Nephron progenitor cell (in vitro differentiated cells): ENCODE measurements at places on chromosomes 7 and 10.
A peak's percentile ranks its signal among the peaks of the same experiment; 100 is the strongest.

GRCh38 chr7:156456503-156457115, 184.0 kb upstream of the RNF32 start:
- no peak for DNase-seq

- no peak for DNase-seq
These were observed 116.9 kb downstream of the WDR37 start for GRCh38 chr10:1173091-1173490.

- peak; percentile 55 for DNase-seq
These were observed 737 bp downstream of the ZMIZ1 start for GRCh38 chr10:79069325-79070080.

GRCh38 chr7:157003756-157004520, 6.5 kb downstream of the MNX1 start:
- peak; percentile 75 for DNase-seq

DNA sequence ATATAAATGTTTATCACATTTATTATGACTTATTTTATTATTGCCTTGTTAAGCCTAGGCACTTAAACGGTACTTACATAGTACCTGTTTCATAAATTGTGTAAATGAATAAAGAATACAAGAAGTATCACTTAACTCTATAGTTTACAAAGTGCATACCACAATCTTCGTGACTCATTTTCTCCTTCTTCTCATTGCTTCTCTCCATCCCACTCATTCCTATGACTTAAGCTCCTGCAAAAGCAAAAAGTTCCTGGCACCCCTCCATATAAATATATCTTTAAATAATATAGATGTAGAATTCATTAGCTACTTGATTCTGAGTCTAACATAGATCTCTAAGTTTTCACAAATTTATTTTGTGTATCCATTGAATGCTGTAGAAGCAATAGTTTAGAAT, 1382.0 kb upstream of the CELF2 start:
- DNase-seq, result no peak

DNA sequence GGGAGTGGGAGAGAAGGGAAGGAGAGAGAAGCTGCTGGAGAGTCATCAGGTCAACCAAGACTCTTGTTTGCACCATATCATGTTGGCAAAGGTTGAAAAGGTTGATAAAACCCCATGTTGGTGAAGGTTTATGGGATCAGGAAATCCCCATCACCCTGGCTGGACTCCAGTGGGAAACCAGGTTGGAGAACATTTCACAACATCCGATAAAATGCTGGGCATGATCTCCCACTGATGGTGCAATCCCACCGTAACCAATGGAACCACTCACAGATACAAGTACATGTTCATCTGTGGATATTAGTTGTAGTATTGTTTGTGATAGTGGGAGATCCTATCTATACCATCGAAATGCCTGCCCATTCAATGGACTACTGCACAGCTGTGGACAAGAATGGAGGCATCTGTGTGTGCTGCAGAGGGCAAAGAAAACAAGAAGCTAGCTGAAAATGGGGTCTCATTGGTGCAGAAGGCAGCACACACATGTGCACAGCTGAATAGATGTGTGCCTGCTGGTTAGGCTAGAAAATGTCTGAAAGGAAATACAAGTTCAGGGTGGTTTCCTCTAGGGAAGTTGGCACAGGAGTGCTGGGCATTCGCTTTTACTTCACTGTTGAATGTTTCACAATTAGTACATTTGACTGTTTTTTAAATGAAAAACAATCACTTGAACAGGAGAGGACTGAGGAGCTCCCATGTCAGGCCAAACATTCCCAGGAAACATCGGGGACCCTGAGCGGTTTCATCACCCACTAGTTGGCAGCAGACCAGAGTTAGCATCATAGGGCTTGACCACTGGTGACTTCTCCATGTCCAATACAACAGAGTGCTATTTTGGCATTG, 80.4 kb upstream of the MGMT start:
- DNase-seq, result no peak

- DNase-seq, result no peak
These were observed 3.4 kb upstream of the ACTR3C start for GRCh38 chr7:150326657-150327268.

DNA sequence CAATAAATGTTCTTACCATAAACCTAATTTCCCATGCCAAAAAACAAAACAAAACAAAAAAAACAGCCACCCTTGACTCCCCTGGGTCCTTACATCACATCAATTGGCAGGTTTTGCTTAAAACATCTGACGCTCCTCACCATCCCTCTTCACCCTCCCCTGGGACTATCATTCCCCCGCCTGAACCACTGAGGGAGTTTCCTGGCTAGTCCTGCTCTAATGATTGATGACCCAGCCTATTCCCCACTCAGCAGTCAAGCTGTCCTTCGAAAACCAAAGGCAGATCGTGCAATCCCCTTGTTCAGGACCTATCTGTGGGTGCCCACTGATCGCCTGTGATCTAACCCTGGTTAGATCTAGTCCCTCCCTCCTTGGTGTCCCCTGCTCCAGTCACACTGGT, 11.2 kb upstream of the FRMPD2 start:
- peak; percentile 27 for DNase-seq

- no peak for DNase-seq
These were observed 17.2 kb upstream of the GPR158 start for GRCh38 chr10:25157650-25158049.

DNA sequence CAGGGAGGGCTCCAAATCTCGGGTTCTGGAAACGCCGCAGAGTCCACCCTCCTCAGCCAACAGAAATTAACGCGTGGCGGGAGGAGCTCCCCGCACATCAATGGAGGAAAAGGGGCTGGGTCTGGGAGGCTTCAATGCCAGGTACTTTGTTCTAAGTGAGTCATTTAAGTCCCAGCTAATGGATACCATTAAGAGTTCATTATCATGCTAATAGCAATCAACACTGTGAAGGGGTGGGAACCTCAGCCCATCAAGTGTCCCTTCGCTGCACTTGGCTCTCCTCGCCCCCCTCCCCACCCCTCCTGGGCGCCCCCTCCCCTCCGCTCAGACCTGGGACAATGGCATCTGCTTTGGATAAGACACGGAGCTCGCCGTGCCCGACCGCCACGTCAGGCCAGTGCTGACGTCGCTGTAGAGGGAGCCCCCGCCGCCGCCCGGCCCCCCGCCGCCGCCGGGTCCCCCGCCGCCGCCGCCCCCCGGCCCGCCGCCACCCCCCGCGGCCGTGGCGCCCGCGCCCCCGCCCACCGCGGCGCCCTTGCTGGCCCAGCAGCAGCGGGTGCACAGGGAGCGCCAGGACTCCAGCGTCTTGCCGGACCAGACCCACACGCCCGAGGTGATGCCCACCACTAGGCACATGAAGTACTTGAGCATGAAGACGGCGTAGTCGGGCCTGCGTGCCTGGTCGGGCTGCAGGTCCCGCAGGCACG, 2.9 kb downstream of the FZD8 start:
- DNase-seq, result peak; percentile 58

- DNase-seq, result no peak
These were observed 290.2 kb downstream of the SDK1 start for GRCh38 chr7:3591219-3591618.

- DNase-seq, result no peak
These were observed 154.8 kb upstream of the TMEM196 start for GRCh38 chr7:19928247-19928646.

GRCh38 chr10:20105931-20106330, 289.7 kb downstream of the PLXDC2 start:
- DNase-seq, result no peak

DNA sequence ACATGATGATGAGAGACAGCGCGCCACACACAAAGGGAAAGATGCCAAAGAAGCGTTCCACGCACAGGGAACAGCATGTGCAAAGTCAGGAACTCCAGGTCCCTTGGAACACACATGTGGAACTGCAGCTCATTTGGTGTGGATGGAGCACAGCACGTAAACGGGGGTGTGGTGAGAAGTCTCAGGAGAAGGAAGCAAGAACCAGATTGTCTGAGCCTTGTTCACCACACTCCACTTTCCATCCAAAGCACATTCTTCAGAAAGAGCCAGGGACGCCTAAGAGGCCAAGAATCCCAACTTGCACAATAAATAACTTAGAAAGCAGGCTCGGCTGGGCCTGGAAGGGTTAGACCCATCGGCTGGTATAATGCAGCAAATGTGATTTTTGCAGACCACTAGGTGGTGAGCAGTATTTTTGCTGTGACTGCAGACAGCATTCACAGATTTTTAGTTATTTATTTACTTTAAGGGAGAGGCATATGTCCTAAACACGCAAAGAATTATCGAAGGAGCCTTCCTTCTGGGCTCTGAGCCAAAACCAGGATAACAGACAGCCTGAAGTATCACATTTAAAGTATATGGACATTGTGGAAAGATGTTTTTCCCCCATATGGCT, 27.9 kb upstream of the ASCC1 start:
- no peak for DNase-seq

DNA sequence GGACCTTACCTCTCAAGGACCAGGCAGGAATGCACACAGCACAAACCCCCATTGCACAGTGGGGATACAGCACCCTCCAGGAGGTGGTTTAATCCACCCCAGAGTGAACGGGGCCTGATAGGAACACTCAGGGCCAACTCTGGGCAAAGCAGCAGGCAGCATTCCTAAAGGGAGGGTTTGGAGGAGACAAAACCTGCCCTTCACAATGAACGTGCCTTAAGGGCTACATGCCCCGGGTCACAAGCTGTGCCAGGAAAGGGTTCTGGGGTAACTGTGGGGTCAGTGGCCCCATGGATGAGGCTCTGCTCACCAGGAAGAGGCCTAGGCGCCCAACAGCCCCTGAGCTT, 1.1 kb downstream of the GPRIN2 start:
- peak; percentile 3 for DNase-seq

GRCh38 chr10:94450782-94451181, 48.4 kb downstream of the TBC1D12 start:
- no peak for DNase-seq

DNA sequence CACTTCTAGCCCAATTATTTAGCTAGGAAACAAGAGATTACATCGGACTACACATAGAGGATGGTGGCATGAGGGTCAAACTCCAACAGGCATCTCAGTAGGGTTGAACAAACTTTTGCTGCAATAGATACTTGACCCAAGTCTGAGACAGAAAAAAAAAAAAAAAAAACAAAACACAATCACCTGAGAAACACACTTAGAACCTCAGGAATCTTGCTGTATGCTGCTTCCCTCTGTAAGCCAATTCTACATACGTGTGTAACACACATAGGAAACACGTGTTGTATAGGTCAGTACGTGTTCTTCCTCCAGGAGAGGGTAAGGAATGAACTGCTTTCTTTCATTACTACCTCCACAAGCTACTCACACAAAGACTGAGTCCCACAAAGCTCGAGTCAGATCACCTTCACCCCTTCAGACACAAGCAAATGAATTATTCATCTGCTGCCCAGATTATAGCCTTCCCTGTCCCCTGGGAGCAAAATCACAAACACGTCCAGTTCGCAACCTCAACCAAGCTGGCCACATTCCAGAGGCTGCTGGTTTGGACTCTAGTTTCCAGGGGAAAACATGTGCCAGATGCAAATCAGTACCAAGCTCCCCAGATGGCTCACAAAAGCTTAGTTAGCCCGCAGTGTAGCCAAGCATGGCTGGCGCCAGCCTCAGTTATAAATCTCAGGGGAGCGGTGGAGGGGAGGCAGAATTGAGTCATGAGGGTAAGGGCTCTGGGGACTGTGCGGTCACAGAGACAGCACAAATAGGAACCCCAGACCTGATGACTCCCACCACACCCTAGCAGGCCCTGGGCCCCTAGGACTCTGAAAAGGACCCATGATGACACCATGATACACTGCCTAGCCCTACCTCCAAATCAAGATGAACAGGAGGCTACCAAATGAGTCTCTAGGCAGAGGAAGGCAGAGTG, 15.1 kb downstream of the PSAP start:
- DNase-seq, result peak; percentile 48

- no peak for DNase-seq
These were observed 102.9 kb downstream of the TAX1BP1 start for GRCh38 chr7:27842851-27843250.

DNA sequence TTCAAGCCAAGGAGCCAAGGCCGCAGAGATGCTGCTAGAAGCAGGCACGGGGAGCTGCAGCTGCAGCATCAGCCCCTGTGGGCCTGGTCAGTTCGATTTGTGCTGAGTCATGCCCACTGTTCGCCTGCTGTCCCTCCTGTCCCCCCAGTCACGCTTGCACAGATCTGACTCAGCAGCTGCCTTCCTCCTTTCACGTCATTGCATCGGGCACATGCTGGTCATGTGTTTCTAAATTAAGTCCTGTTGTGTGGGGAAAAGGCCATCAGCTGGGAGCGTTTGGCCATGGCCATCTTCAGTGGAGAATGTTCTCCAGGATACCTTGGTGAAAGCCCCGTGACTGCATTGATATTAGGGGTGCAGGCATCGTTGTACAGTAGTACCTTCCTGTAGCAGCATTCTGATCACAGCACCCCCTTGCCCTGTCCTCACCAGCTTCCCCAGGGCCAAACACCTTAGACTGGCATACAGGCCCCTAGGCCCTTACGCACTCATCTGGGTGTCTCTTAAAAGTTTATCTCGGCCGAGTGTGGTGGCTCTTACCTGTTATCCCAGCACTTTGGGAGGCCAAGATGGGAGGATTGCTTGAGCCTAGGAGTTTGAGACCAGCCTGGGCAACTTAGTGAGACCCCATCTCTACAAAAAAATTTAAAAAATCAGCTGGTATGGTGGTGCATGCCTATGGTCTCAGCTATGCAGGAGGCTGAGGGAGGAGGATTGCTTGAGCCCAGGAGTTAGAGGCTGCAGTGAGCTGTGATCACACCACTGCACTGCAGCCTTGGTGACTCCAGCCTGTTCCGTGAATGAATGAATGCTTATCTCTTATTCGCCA, 23.2 kb downstream of the POR start:
- no peak for DNase-seq

DNA sequence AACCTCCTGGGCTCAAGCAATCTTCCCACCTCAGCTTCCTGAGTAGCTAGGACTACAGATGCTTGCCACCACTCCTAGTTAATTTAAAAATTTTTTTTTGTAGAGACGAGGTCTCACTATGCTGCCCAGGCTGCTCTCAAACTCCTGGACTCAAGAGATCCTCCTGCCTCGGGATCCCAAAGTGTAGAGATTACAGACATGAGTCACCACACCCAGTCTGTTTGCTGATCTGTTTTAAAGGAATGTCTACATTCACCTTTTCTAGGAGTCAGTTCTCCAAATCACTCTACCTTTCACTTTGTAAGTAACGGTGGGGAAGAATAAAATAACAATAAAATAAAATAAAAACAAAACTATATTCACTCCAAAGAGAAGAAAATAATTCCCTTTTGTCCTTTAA, 86.6 kb upstream of the AGBL3 start:
- no peak for DNase-seq

GRCh38 chr7:110905773-110906566, 185.0 kb upstream of the LRRN3 start:
- no peak for DNase-seq

- no peak for DNase-seq
These were observed 4.2 kb upstream of the KCNH2 start for GRCh38 chr7:150982351-150982750.

GRCh38 chr10:94066411-94066810, 72.7 kb downstream of the PLCE1 start:
- DNase-seq, result peak; percentile 61
